ENCODE measurements at places on chromosomes 7 and 10.

DNA sequence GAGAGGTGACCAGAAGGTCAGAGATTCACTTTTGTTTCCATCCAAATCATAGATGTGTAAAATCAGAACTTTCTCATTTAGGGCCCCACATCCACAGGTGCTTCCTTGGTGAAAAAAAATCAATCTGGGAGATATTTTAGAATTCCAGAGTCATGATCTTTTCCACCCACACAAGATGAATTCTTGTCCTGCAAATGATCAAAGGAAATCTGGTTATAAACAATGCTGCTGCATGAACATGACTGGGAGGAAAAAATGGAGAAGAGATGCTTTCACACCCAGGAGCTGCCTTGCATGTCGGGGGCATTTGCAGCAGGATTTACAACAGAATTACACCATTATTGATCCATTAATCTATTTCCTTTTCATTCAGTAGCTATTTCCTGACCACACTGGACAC is 106.5 kb upstream of the TMEM72 start:
- no peak for DNase-seq

DNA sequence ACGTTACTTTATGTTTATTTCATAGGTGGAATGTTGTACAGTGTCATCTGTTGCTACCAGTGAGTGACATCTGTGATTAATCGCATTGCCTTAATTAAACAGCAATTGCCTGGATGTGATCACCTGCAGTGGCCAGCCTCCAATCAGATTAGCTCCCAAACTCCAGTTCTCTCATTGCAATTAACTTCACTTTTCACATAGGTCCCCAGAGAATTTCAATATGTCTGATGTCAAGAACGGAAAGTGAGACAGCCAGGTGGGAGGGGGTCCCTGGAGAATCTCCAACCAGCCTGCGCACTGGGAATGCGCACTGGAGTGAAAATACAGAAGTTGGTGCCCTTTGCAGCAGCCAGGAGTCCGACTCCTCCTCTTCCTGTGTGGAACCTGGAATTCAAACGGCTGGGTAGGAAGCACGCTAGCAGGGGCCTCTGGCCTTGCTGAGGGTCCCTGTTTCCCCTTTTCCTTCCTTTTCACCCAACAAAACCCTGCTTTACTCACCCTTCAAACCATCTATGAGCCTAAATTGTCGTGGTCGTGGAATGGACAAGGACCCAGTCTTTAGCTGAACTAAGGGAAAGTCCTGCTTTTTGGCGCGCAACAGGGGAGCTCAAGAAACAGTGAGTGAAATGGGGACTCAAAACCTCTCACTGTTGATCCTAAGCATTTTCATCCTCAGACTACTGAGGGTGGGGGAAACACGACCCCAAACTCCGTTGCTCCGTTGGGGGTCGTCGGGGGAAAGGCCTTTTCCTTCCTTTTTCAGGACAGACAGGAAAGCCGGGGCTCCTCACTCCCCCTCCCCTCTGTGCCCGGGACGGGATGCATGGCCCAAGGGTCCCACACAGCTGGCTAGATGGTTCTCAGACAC is 1355.5 kb upstream of the LRRTM3 start:
- no peak for DNase-seq

- DNase-seq: no peak
Measured at GRCh38 chr10:121313119-121313875, 284.9 kb downstream of the FGFR2 start.

GRCh38 chr10:131920693-131921092 is 19.9 kb downstream of the PPP2R2D start:
- no peak for DNase-seq

GRCh38 chr7:101731502-101732084 is 85.8 kb upstream of the CUX1 start:
- DNase-seq: no peak

DNA sequence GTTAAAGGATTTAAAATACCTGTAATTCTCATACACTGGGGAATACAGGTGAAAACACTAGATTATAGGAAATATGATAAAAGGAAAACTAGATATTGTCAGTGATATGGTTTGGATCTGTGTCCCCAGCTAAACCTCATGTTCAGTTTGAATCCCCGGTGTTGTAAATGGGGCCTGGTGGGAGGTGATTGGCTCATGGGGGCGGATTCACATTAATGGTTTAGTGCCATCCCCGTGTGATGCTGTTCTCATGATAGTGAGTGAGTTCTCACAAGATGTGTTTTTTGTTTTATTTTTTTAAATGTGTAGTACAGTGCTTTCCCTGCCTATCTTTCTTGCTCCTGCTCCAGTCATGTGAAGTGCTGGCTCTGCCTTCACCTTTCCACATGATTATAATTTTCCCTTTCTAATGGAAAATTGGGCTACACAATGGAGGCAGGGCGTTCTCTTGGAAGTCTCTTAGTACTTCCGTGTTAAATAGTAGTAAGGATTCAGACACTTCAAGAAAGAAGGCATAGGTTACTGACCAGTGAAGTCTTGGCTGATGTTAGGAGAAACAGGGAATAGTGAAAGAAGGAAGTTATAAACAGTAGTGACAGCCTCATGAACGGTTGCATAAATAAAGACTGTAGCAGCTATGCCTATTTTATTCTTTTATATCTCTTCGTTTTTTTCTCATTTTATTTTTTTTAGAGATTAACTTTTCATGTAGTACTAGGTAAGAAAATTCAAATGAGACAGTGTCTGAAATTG is 386.4 kb downstream of the SUGCT start:
- DNase-seq: no peak

GRCh38 chr7:155295511-155295910 is 2.2 kb upstream of the INSIG1 start:
- DNase-seq: no peak

GRCh38 chr7:120852700-120853099 is 5.2 kb downstream of the TSPAN12 start:
- no peak for DNase-seq

GRCh38 chr10:71717551-71717951 is 2.0 kb downstream of the C10orf105 start:
- no peak for DNase-seq

- DNase-seq: no peak
Measured at GRCh38 chr10:70898687-70899086, 10.3 kb upstream of the PCBD1 start.

DNA sequence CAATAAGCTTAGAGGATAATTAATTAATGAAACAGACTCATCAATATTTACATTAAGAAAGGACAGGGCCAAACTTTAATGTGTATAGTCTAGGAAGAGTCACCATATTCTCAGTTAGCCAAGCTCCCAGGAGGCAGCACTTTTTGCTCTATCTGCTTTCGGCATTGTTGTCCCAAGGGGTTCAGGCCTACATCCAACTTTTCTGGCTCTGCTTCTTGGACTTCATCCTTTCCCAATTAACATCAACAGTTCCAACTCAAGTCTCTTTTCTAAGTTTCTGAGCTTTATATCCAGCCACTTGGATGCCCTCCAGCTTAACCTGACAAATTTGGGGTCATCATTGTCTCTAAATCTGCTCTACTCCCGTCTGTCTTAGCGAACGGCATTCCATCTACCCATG is 42.8 kb downstream of the GLI3 start:
- DNase-seq: no peak

- DNase-seq: no peak
Measured at GRCh38 chr10:86267286-86268195, 99.1 kb downstream of the GRID1 start.

GRCh38 chr7:155007947-155008346 is 5.0 kb upstream of the PAXIP1 start:
- peak; percentile 64 for DNase-seq

- DNase-seq: no peak
Measured at GRCh38 chr10:123144697-123145541, 3.0 kb upstream of the HMX2 start.

DNA sequence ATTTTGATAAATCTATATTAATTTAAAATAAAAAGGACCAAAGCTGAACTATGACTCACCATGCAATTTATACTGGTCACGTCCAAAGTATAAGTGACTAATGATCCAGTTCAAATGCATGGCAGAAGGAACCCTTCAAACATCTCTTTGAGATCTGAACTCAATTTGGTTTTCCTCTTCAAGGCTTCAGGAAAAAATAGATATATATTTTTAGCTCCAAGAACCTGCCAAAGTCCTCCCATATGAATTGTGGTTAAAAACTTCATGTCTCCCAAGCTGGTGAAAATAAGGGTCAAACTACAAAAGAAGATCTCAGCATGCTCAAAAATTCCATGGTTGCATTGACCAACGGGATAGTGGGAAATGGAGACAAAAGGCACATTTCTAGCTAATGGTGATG is 34.6 kb upstream of the PDE1C start:
- DNase-seq: no peak

DNA sequence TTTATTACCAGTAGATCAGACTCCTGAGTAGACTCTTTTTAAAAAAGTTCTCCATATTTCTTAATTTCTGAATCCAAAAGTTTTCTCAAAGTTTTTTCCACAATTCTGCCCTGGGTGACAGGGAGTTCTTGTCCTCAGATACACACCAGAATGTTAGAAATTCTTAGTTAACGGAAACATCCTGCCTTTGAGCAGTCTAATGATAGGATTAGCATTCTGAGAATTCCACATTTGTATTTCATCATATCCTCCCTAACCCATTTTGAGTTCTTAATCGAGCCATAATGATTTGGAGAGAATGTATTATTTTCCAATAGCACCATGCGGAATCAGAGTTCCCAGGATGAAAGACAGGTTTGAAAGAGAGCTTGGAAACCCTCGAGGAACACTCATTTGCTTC is 28.9 kb upstream of the MRPS33 start:
- DNase-seq: no peak

- DNase-seq: no peak
Measured at GRCh38 chr10:5552376-5553321, 27.9 kb downstream of the CALML3 start.

DNA sequence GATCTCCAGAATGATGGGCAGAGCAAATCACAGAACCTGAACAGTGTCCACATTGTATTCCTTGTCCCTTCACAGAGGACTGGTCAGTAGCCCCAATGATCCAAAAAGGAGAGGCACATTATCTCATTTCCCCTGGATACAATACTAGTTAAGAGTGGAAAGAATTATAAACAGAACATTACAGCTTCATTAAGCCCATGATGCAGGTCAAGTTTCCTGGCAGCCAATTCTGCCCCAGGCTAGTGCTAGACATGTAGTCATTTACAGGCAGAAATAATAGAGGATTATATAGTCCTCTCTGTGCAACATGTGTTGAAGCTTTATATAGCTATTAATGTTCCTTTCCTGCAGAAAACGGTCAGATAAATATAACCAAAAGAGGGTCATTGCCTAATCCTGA is 124.3 kb upstream of the WNT16 start:
- DNase-seq: no peak

DNA sequence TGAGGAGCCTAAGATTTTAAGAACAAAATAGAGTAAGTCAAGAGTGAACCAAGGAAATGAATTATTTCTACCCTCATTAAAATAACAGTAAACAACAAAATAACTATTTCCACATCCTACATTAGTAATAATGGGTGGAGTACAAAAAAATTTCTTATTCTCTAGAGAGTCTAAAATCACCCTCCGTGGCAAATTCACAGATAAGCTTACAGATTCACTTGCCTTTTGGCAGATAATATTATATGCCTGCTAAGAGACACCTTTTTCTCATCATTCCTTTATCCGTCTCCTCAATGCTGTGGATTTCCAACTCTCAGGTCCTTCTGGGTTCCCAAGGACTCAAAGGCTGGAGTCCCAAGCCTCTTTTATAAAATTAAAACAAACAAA is 2.2 kb upstream of the EPC1 start:
- no peak for DNase-seq
